ENCODE measurements at places on chromosomes 11 and 22. TPM values are rescaled to one million over a fixed set of nuclear protein-coding genes. Genes with fewer than 3 reads are reported as not detected.

The TRIM49 gene
- 0.09 TPM for polyA plus RNA-seq

The OR5AS1 gene
- polyA plus RNA-seq = not detected

The OR5P2 gene
- polyA plus RNA-seq = not detected

The NXPE2 gene
- 0.07 TPM for polyA plus RNA-seq

The SLC16A8 gene
- 1.1 TPM for polyA plus RNA-seq

The PICK1 gene
- polyA plus RNA-seq = 24.1 TPM

The OR5B21 gene
- not detected for polyA plus RNA-seq

The DNAJB7 gene
- polyA plus RNA-seq = not detected

The WT1 gene
- polyA plus RNA-seq = 0.16 TPM

The SSH3 gene
- 11.8 TPM for polyA plus RNA-seq

The OPCML gene
- polyA plus RNA-seq = 0.07 TPM

The MS4A6E gene
- 2.5 TPM for polyA plus RNA-seq

The KCNJ1 gene
- 0.18 TPM for polyA plus RNA-seq

The DAGLA gene
- polyA plus RNA-seq = 0.43 TPM

The SMIM35 gene
- 0.09 TPM for polyA plus RNA-seq

The DEAF1 gene
- polyA plus RNA-seq = 27.2 TPM

The CD3E gene
- polyA plus RNA-seq = 328 TPM

The KCNJ5 gene
- polyA plus RNA-seq = 0.55 TPM

The KBTBD4 gene
- 13.3 TPM for polyA plus RNA-seq

The SUSD2 gene
- polyA plus RNA-seq = 4.1 TPM

The DRD4 gene
- polyA plus RNA-seq = 0.82 TPM

The OR51B4 gene
- not detected for polyA plus RNA-seq

The SLC6A5 gene
- polyA plus RNA-seq = 0.05 TPM

The PANX3 gene
- 0.02 TPM for polyA plus RNA-seq

The UPK2 gene
- polyA plus RNA-seq = 2.9 TPM

The PPME1 gene
- 19.8 TPM for polyA plus RNA-seq

The SEPTIN3 gene
- 1.2 TPM for polyA plus RNA-seq

The SCN2B gene
- 0.73 TPM for polyA plus RNA-seq

The MEN1 gene
- 33.4 TPM for polyA plus RNA-seq

The OR51B6 gene
- not detected for polyA plus RNA-seq

The MIF gene
- 363 TPM for polyA plus RNA-seq

The MAP6 gene
- 1.3 TPM for polyA plus RNA-seq

The PARVG gene
- polyA plus RNA-seq = 165 TPM

The PNPLA5 gene
- 0.07 TPM for polyA plus RNA-seq

The POLDIP3 gene
- polyA plus RNA-seq = 29.8 TPM

The UBQLN3 gene
- polyA plus RNA-seq = 0.07 TPM

The OR10A6 gene
- 0.05 TPM for polyA plus RNA-seq

The SAA4 gene
- 19.4 TPM for polyA plus RNA-seq

The OR52N5 gene
- polyA plus RNA-seq = 0.05 TPM

The APLP2 gene
- polyA plus RNA-seq = 101 TPM

The THYN1 gene
- 78.4 TPM for polyA plus RNA-seq

The PANX2 gene
- 1.6 TPM for polyA plus RNA-seq

The C11orf52 gene
- polyA plus RNA-seq = 3.6 TPM

The CNIH2 gene
- 1.6 TPM for polyA plus RNA-seq

The OSM gene
- polyA plus RNA-seq = 6.0 TPM

The POTEH gene
- 0.02 TPM for polyA plus RNA-seq

The GAL3ST3 gene
- 0.25 TPM for polyA plus RNA-seq

The CPT1B gene
- polyA plus RNA-seq = 74.1 TPM

The BAIAP2L2 gene
- polyA plus RNA-seq = 3.5 TPM

The OR5I1 gene
- polyA plus RNA-seq = not detected

The PTS gene
- 42.4 TPM for polyA plus RNA-seq

All from thymus (tissue), 14 donors.